ENCODE measurements at places on chromosomes 5 and 9. TPM values are rescaled to one million over a fixed set of nuclear protein-coding genes. Genes with fewer than 3 reads are reported as not detected.

Gene SH3TC2
- 0.68 TPM for total RNA-seq

Gene NMUR2
- total RNA-seq, result not detected

Gene CDH9
- not detected for total RNA-seq

Gene FBP1
- total RNA-seq, result 14.0 TPM

Gene HTR1A
- total RNA-seq, result not detected

Gene ANKRD31
- 0.12 TPM for total RNA-seq

Gene SLC27A6
- not detected for total RNA-seq

Gene TXNDC8
- total RNA-seq, result not detected

Gene BAAT
- total RNA-seq, result not detected

Gene TGFBI
- 18.5 TPM for total RNA-seq

Gene SLC1A1
- total RNA-seq, result not detected

Gene CNTFR
- not detected for total RNA-seq

Gene ARHGEF28
- 7.1 TPM for total RNA-seq

Gene IL17B
- total RNA-seq, result not detected

Gene TMEM174
- not detected for total RNA-seq

Gene SLC46A2
- 0.23 TPM for total RNA-seq

Gene ZNG1A
- total RNA-seq, result 13.6 TPM

Gene APBA1
- total RNA-seq, result 0.31 TPM

Gene ASPN
- total RNA-seq, result not detected

Gene SLC6A18
- not detected for total RNA-seq

Gene CD72
- 27.0 TPM for total RNA-seq

Gene PCDHGA1
- not detected for total RNA-seq

Gene SPATA31D4
- not detected for total RNA-seq

Gene PROB1
- 0.96 TPM for total RNA-seq

Gene NUTM2F
- not detected for total RNA-seq

Gene STK32A
- total RNA-seq, result not detected

Gene AGXT2
- not detected for total RNA-seq

Gene RNF44
- 359 TPM for total RNA-seq

Gene SIT1
- total RNA-seq, result 1.2 TPM

Gene SH3GL2
- not detected for total RNA-seq

Gene SSNA1
- total RNA-seq, result 52.2 TPM

Gene PCDHB3
- not detected for total RNA-seq

Gene VLDLR
- total RNA-seq, result 2.4 TPM
